Activated naive CD8-positive, alpha-beta T cell treated with anti-CD3 and anti-CD28 coated beads, Interleukin-2, amount 50 U/mL, for 24 hours (primary cell): ENCODE measurements at places on chromosomes 12 and 14.

DNA sequence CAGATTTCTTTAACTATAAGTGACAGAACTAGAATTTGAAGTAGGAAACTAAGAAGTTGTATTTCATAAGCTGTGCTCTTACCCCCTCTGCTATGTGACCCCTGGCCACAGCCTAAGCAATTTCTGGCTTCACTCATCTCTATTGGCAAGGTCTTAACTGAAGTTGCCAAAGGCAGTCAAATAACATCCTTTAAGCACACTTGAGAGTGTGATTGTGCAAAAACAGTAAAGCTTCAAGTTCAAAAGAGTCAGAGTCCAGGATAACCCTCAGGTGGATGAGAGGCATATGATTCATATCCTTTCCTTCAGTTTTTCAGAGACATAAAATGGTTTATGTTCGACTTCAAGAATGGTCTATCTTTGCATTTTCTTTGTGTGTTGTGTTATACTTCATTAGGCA, 45.2 kb downstream of the GRIP1 start:
- no peak for DNase-seq

DNA sequence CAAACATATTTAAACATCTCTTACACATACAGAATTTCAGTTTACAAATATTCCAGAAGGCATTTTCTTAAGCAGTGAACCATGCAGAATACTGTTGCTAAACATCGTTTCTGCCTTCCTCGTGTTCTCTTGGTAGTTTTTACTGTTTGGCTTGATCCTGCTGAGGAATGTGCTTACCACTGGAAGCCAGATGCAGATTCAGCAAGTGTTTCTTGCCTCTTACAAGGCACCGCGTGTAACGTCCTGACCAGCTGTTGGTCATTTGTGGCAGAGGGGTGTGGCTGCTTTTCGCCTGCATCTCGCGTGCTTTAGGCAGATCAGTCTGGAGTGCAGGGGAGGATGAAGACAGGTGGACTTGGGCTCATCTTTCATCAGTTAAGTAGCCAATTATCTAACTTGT, 12.4 kb downstream of the EIF2B1 start:
- DNase-seq: no peak

DNA sequence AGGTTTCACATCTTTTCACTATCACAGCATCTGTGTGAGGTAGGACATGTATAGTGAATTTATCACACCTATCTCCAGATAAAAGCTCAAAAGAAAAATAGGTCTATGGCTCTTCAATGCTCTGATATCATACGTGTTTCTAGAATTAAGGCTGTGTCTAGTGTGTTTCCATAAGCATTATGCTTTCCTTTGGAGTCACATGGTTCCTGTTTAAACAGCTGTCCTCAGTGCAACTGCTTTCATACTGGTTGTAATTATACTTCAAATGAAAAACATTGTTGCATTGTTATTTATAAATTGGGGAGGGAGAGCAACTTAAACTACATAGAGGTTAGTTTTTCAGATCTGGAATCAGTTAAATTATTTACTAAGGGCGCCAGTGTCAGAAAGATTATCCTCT, 151.6 kb downstream of the SYT1 start:
- no peak for DNase-seq

- no peak for DNase-seq
Measured at GRCh38 chr14:67345583-67345982, 14.0 kb downstream of the ATP6V1D start.

- DNase-seq: no peak
Measured at GRCh38 chr12:28711421-28711820, 437.7 kb upstream of the FAR2 start.

DNA sequence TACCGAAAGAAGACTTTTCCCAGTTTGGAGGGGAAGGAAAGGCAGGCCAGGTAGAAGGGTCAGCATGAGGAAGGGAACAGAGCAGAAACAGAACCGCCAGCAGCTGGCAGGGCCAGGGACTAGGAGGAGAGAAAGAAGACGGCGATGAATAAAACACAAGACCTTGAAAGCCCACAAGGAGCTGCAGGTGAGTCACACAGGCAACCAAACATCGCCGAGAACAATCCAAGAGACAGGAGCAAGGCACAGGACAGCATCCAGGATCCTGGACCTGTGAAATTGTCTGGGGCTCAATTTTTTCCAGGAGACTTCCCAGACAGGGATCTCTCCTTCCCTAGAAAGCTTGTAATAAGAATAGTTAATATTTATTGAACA, 47.3 kb downstream of the NUAK1 start:
- no peak for DNase-seq

- no peak for DNase-seq
Measured at GRCh38 chr14:98959958-98960616, 311.9 kb downstream of the BCL11B start.

- no peak for DNase-seq
Measured at GRCh38 chr14:96739200-96739910, 57.8 kb upstream of the VRK1 start.

GRCh38 chr14:104250175-104250574, 111.8 kb downstream of the KIF26A start:
- DNase-seq: no peak

- DNase-seq: no peak
Measured at GRCh38 chr12:101740566-101740965, 1.3 kb upstream of the SYCP3 start.

DNA sequence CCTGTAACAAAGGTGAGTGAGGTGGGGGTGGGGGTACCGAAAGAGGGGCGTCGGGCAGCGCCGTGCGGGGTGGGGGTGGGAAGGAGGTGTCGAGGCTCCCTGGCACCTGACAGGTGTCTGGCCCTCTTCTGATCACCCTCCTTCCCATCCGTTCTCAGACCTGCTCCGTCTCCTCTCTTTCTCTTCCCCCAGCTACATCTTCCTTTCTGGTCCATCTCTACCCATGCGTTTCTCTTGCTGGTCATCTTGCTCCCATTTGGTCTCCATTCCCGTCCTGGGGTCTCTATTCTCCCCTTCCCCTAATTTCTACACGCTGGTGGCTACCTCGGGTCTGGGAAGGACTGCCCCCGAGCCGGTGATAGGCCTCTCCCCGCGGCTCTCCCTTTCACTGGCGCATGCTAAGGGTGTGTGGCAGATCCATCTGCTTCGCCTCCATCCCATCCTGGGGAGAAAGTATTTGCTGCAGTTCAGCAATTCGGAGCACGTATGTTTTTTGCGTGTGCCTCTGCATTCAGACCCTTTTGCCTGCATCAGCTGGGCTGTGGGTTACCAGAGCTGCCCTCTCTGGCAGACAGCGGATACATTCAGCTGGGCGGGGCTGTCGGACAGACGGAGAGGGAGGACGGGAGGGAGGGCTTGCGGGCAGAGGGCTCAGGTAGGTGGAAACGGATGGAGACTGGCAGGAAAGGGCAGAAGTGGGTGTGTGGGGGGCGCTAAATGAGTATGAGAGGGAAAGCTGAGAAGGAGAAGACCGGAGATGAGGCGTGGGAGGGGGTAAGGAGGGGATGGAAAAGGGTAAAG, 730 bp downstream of the CLSTN3 start:
- peak; percentile 73 for DNase-seq
